Globus pallidus (tissue), 1 donor: ENCODE measurements at places on chromosomes 11 and 22.

GRCh38 chr22:41598081-41598480, 8.4 kb upstream of the PMM1 start:
- no peak for DNase-seq

DNA sequence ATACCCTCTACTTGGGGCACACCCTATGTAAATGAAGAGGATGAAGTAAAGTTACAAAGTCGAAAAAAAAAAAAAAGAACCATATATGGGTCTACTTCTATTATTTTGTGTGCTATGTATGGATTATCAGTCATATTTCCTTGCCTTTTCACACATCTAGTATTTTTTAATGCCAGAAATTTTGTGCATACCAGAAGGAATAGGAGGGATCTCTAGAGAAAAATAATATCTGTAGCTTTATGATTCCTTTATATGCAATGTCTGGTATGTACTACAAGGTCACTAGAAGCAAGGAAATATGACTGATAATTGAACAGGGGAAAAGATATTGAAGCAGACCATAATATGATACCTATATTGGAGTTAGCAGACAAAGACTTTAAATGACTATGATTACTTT, 713.4 kb downstream of the OPCML start:
- no peak for DNase-seq

DNA sequence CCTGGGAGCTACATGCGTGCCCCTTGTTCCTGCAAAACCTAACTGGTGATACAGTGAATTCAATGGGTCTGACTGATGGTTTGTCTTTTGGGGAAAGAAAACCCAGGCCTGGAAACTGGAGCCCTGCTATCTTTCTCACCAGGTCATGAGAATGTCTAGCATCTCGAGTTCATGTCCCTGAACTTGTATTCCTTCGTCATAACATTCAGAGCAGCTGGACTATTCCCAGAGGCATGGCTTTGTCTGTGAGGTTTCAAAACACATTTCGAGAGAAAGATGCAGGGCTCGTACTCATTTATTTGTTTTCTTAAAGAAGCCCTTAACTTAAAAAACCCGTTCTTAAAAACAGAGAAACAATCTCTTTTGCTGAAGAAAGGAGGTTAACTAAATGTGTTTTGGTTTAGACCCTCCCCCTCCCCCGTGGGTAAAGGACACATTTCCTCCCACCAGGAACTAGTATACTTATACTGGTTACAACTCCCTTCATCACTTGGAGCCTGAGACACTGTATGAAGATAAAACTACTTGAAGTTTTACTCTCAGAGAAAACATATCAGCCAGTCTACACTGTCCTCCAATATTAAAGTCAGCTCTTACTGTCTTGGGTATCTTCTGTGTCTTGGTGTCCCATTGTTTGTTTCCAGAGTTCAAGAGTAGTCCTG, 43.2 kb downstream of the ME3 start:
- DNase-seq = no peak

DNA sequence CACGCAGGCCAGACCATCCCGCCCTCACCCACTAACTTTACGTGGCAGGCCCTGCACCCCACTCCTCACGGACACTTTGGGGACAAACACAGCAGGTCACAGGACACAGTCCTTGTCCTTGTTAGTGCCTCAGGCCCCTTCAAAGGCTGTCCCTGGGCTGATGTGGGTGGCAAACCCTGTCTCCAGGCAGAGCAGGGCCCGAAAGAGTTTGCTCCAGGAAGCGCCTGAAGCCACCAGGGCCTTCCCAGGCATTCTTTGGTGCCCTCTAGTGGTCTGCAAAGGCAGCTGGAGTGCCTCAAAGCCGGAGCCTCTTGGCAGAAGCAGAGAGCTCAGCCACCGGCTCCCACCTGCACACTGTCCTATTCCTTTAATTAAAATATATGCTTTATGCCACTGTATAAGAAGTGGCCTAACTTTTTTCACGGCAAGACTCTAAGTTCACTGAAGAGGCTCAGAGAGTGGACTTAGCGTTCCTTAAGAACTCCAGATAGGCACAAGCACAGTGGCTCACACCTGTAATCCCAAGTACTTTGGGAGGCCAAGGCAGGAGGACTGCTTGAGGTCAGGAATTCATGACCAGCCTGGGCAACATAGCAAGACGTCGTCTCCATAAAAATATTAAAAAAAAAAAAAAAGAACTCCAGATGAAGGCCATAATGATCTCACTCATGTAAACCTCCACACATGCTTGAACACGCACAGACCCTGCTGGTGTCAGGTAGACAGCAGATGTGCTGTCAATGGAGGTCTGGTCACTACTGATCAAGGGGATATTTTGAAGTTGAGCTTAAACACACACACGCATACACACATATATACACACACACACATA, 11.1 kb downstream of the TXN2 start:
- peak; percentile 80 for DNase-seq

GRCh38 chr11:44568658-44569473, 3.4 kb downstream of the CD82 start:
- DNase-seq = peak; percentile 56

- DNase-seq = peak; percentile 94
Observed at GRCh38 chr11:63671322-63672155, at the start of gene ATL3. Gene ATL3, minus strand, starts transcription at chr11:63671376. Its CDS starts 41 bp downstream, at chr11:63671335.

GRCh38 chr11:129375751-129376657, at the start of gene BARX2:
Gene BARX2, plus strand, starts transcription at chr11:129375848. Its CDS starts 188 bp downstream, at chr11:129376036.
- DNase-seq = peak; percentile 35

GRCh38 chr22:35475545-35475944, 65.1 kb upstream of the RASD2 start:
- no peak for DNase-seq

DNA sequence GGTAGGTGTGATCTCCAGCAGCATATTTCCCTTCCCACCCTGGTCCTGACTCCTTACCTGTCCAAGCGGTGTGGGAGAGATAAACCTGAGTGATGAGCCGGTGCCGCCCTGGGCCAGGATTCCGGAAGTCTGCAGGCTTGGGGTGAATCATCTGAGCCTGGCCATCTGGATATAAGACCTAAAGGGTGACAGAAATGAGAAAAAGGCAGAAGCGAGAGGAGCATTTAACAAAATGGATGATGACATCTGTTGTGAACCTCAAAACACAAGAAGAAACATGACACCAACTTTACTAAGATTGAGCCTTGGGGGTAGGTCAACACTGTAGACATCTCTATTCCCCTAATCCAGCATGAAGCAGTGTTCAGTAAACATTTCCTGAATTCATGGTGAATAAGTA, 62.8 kb downstream of the AAMDC start:
- no peak for DNase-seq

GRCh38 chr22:49408102-49408836, 419.4 kb downstream of the BRD1 start:
- no peak for DNase-seq

DNA sequence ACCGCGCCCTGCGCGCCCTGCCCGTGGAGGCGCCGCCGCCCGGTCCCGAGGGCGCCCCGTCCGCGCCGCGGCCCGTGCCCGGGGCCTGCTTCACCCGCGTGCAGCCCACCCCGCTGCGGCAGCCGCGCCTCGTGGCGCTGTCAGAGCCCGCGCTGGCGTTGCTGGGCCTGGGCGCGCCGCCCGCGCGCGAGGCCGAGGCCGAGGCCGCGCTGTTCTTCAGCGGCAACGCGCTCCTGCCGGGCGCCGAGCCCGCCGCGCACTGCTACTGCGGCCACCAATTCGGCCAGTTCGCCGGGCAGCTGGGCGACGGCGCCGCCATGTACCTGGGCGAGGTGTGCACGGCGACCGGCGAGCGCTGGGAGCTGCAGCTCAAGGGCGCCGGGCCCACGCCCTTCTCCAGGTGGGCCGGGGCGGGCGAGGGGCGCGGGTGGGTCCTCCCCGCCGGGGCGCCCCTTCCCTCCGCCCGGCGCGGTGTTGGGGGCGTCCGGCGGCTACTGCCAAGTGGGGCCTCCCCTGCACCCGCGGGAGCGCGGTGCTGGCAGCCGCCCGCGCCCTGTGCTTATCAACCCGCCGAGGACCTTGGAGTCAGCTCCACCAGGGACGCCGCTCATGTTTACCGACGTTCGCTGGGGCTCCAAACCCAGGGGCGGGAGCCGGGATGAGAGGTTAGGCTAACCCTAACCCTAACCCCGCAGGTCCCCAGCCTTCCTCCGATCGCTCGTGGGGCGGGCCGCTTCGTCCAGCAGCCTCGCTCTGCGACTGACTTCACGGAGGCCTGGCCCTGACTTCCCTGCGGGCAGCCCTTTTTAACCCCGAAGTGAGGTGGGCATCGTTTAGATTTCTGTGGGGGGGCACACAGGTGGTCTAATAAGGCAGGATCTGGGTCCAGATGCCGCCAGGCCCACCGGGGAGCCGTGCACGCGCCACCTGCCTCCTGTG, 649 bp downstream of the SELENOO start:
- DNase-seq = no peak

DNA sequence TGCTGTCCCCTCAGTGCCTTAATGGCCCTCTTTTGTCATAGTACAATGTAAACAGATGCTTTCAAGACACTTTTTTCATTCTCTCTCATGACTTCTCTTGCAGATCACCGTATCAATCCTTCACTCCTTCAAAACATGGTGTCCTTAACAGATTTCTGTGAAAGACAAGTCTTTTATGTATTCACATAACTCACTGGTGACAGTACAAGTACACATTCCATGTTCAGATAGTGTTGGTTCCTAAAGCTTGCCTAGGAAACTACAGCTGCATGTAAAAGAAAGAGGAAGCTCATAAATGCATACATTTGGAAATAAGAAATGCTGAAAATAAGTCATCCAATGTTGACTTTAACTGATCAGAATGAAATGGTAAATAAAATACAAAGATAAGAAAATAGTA, 5.0 kb upstream of the OR52E6 start:
- DNase-seq = no peak

DNA sequence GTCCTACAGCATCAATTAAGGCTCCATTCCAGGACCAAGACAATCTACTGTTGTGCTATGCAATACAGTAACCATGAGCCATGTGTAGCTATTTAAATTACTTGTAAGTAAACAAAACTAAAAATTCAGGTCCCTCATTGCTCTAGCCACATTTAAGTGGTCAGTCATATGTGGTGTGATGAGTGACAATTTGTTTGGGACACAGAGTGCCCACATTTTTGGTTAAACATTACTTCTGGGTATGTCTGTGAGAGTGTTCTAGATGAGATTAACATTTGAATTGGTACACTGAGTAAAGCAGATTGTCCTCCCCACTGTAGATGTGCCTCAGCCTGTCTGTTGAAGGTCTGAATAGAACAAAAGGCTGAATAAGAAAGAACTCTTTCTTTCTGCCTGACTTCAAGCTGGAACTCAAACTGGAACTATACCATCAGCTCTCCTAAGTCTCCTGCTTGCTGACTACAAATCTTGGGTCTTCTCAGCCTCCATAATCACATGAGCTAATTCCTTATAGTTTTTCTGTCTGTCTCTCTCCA, 15.8 kb downstream of the KBTBD3 start:
- peak; percentile 41 for DNase-seq

DNA sequence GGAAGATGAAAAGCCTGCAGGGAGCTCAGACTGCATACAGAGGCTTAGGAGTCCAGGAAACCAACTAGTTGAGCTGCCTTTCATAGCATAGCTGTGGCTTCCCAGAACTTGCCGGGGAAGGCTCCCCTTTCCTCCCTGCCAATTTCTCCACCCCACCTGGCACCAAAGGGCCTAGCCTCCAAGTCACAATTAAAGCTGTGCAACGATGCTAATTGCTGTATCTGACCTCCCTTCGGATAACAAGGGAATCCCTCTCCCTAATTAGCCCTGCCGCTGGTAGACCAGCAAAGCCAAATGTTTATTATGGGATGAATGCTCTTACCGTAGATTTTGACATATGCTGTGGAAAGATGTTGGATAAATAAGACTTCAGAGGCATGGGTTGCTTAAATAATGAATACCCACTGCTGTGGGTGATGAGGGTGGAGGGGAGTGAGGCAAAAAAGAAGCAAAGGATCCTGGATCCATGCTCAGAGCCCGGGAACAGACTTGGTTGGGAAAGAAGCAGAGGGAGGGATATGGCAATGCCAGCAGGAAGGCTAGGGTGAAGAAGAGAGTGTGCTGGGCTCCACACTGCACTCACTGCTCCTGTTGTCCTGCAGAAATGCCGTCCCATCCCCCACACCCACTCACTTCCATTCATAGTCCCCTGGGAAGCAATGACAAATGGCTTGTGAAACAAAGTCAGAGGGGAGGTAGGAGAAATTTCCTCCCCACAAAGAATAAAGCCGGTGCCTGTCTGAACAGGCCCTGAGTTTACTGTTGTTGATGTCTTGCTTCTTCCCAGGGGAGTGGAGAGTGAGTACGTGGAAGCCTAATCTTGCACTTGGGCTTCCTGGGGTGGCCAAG, 608.1 kb upstream of the CADM1 start:
- DNase-seq = no peak

GRCh38 chr11:47222696-47223095, 7.9 kb downstream of the DDB2 start:
- DNase-seq = no peak

GRCh38 chr11:77141034-77141433, 13.0 kb downstream of the MYO7A start:
- DNase-seq = no peak
